ENCODE measurements at places on chromosomes 2 and 18.

DNA sequence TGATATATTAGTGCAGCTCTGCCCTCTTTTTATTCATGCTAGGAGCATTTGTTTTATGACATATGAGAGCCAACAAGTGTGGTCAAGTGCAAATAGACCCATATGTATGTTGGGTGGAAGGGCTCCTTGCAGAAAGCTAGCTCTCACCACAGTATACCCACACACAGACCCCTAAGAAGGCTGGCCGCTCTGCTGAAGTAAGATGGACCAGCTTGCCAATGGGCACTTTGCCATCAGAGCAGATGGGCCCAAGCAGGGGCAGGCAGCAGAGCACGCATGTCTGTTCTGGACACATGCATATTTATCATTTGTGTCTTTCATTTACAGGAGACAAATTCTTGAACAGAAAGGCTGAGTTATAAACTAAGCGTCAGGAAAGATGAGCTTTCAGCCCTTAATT, 187.5 kb upstream of the DTNA start:
- no peak for DNase-seq

GRCh38 chr2:204021290-204022081, 84.9 kb downstream of the ICOS start:
- DNase-seq: no peak

GRCh38 chr2:231181860-231182512, 16.4 kb upstream of the ARMC9 start:
- no peak for DNase-seq

- no peak for DNase-seq
These were observed 76.5 kb upstream of the ZSWIM2 start for GRCh38 chr2:186925514-186925913.

- DNase-seq: peak; percentile 52
These were observed 160.7 kb upstream of the NT5C1B start for GRCh38 chr2:18749912-18750526.

DNA sequence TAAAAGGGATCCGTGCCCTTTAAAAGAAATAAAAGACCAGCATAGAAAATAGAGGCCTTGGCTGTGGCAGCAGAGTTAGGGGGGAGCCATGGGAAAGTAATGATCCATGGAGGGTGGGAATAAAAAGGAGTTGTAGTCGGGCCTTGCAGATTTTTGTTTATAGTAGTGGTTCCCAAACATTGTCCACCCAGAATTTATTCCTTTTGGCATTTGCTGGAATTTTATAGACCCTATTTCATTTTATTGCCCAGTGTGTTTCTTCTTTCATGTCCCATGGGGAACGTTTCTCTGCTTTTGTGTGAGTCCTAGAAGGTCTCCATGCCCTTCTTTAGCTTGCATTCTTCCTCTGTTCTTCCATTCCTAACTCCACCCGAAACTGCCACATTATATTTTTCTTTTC, 222.2 kb downstream of the LTBP1 start:
- no peak for DNase-seq

- no peak for DNase-seq
These were observed 89.1 kb upstream of the RIOK3 start for GRCh38 chr18:23363865-23364570.

GRCh38 chr2:237390235-237390634, 23.7 kb downstream of the COL6A3 start:
- no peak for DNase-seq

GRCh38 chr18:37864122-37864521, 298.5 kb upstream of the CELF4 start:
- no peak for DNase-seq

DNA sequence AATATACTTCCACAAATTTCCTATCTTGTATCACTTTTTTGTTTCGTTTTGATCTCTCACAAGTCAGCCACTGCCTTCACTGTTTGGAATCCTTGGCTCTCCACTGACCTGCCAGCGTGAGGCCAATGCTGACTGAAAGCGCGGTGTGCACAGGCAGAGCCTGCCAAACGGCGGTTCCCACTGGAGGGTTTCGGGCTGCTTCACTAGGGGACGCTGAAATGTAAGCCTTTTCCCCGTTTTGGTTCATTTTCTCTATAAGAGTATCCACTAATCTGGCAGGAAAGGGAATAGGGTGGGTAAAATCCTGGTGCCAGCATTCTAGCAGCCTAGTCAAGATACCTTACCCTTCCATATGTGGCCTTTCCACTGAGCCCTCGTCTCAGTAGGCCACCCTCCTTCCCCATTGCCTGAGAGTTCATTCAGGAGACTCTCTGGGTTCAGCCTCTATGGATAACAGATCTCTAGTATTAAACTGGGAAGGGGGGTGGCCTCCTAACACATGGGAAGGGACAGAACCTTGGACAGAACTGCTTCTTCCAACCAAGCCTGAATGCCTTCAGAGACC, 91.5 kb downstream of the DYM start:
- peak; percentile 5 for DNase-seq

GRCh38 chr2:46643951-46644350, 164.6 kb downstream of the TMEM247 start:
- no peak for DNase-seq

All from nucleus accumbens (tissue), 56 donors.